ENCODE measurements at places on chromosomes 3 and 15. TPM values are rescaled to one million over a fixed set of nuclear protein-coding genes. Genes with fewer than 3 reads are reported as not detected.

Gene DUOX2
- total RNA-seq: not detected

Gene KLHL40
- total RNA-seq: not detected

Gene GLDN
- not detected for total RNA-seq

Gene ASB14
- not detected for total RNA-seq

Gene SLCO2A1
- total RNA-seq: 0.16 TPM

Gene RYR3
- 0.05 TPM for total RNA-seq

DNA sequence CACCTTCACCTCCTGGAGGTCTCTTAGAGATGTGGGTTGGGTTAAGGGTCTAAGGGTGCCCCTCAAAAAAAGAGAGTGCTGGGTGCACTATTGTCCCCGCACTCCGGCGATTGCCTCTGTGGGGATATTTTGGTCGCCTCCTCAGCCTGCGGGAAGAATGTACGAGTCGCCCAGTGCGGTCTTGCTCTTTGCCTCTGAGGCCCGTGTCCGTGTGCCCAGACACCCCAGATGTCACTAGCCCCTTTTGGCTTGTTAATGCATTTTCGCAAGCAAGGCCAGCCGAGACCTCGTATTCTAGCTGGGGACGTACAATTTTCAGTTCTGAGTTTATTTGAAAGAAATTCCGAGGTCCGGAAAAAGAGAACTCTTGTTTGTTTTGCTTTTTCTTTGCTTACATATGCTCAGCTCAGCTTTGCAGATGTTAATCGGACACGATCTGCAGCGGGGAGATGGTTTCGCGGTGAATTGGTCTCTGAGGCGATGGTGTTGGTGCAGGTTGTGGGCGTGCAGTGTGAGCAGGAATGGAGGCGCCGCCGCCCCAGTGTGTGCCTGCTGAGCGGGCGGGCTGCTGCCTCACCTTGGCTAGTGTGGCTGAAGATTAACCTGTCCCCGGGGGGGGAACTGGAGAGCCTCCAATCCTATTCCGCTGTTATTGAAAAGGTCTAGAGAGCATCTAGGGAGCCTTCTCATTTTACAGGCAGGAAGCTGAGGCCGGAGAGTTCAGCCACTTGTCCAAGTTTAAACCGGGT lies 1.4 kb downstream of the ST6GAL1 start:
- peak overlapping the region; percentile 97 for H3K4me3 ChIP-seq
- H3K27me3 ChIP-seq: no peaks in the 10 kb centered on the region

DNA sequence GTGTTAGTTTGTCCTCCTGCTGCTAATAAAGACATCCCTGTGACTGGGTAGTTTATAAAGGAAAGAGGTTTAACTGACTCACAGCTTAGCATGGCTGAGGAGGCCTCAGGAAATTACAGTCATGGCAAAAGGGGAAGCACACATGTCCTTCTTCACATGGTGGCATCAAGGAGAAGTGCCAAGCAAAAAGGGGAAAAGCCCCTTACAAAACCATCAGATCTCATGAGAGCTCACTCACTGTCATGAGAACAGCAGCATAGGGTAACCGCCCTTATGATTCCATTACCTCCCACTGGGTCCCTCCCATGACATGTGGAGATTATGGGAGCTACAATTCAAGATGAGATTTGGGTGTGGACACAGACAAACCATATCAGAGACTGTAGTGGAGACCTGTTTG lies 27.0 kb downstream of the TM2D3 start:
- H3K27ac ChIP-seq: no peak overlapping the region
- peaks cover 18% of the 10 kb centered on the region for H3K4me1 ChIP-seq
- H3K36me3 ChIP-seq: peaks cover 11% of the 10 kb centered on the region
- no peak for DNase-seq
- no peak overlapping the region for H3K4me3 ChIP-seq

- no peaks in the 10 kb centered on the region for H3K36me3 ChIP-seq
- DNase-seq: no peak
- peaks cover 34% of the 10 kb centered on the region for H3K4me1 ChIP-seq
Measured at GRCh38 chr3:14439501-14440167, 37.2 kb downstream of the SLC6A6 start.

DNA sequence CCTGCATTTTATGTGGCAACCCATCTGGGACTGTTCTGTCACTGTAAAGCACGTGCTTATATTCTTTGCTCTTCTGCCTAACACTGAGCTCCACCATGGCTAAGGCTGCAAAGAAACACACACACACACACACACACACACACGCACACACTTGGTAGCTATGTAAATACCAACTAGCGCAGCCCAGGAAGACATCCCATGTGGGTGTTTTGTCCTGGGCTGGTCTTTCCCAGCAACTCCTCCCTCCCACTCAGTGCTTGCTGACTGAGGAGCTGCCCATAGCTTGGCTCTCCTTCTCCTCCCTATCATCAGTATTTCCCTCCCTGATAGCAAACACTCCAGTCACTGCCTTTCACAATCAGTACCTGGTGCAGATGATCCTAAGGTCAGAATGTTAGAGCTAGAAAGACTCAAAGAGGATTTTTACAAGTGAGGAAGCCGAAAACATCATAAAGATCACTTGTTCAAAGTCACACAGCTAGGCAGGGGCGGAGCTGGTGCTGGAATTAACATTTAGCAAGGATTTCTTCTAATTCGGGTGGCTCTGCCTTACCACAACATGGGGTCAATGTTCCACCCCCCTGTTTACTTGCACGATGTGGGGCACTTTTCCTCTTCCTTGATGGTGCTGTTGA lies 377.1 kb upstream of the TBL1XR1 start:
- no peaks in the 10 kb centered on the region for H3K36me3 ChIP-seq
- DNase-seq: no peak
- H3K27ac ChIP-seq: no peak overlapping the region
- H3K4me1 ChIP-seq: peaks cover 5% of the 10 kb centered on the region
- H3K4me3 ChIP-seq: peak overlapping the region; percentile 19

- DNase-seq: no peak
- H3K4me1 ChIP-seq: peaks cover 4% of the 10 kb centered on the region
- H3K4me3 ChIP-seq: no peak overlapping the region
- H3K36me3 ChIP-seq: no peaks in the 10 kb centered on the region
Measured at GRCh38 chr3:178671791-178672190, 135.6 kb downstream of the KCNMB2 start.

GRCh38 chr3:188152660-188153436 lies 1.1 kb upstream of the LPP start:
- H3K4me1 ChIP-seq: peaks cover 54% of the 10 kb centered on the region
- no peak for DNase-seq
- peak overlapping the region; percentile 94 for H3K27ac ChIP-seq
- peak overlapping the region; percentile 96 for H3K4me3 ChIP-seq
- no peaks in the 10 kb centered on the region for H3K27me3 ChIP-seq

- H3K4me1 ChIP-seq: no peaks in the 10 kb centered on the region
- DNase-seq: no peak
- no peaks in the 10 kb centered on the region for H3K36me3 ChIP-seq
- H3K4me3 ChIP-seq: no peak overlapping the region
- H3K27me3 ChIP-seq: no peaks in the 10 kb centered on the region
Measured at GRCh38 chr3:65146179-65146578, 458.4 kb upstream of the ADAMTS9 start.

DNA sequence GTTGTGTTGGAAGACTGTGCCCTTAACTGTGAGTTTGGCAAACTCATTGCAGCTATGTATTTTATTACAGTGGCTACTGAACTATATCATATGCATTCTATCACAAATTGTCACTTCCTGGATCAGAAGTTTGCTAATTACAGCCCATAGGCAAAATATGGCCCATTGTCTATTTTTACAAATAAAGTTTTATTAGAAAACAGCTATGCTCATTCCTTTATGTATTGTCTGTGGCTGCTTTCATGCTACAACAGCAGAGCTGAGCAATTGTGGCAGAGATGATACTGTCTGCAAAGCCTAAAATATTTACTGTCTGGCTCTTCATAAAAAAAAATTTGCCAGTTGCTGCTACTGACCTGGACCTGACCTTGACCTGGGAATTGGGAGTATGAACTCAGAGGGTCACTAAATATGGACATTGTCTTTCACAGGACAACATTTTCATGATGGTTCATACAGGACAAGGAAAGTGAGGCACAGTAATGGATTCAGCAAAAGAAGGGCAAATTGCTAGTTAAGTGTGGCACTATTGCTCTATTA lies 316.9 kb downstream of the ZNF621 start:
- DNase-seq: no peak
- no peaks in the 10 kb centered on the region for H3K27me3 ChIP-seq
- H3K36me3 ChIP-seq: no peaks in the 10 kb centered on the region
- H3K4me1 ChIP-seq: no peaks in the 10 kb centered on the region

- H3K27ac ChIP-seq: peak overlapping the region; percentile 32
- DNase-seq: no peak
- peaks cover 4% of the 10 kb centered on the region for H3K36me3 ChIP-seq
Measured at GRCh38 chr3:53230789-53231188, 25.0 kb downstream of the TKT start.

- peak overlapping the region; percentile 94 for H3K27ac ChIP-seq
- H3K27me3 ChIP-seq: no peaks in the 10 kb centered on the region
- H3K4me1 ChIP-seq: peaks cover 32% of the 10 kb centered on the region
- no peak for DNase-seq
- H3K36me3 ChIP-seq: peaks cover 3% of the 10 kb centered on the region
Measured at GRCh38 chr15:56886363-56886931, 32.0 kb upstream of the TCF12 start.

- H3K4me3 ChIP-seq: no peak overlapping the region
- H3K36me3 ChIP-seq: no peaks in the 10 kb centered on the region
- no peak overlapping the region for H3K27ac ChIP-seq
- H3K27me3 ChIP-seq: no peaks in the 10 kb centered on the region
- DNase-seq: no peak
Measured at GRCh38 chr3:23019596-23020300, 183.4 kb upstream of the UBE2E2 start.

DNA sequence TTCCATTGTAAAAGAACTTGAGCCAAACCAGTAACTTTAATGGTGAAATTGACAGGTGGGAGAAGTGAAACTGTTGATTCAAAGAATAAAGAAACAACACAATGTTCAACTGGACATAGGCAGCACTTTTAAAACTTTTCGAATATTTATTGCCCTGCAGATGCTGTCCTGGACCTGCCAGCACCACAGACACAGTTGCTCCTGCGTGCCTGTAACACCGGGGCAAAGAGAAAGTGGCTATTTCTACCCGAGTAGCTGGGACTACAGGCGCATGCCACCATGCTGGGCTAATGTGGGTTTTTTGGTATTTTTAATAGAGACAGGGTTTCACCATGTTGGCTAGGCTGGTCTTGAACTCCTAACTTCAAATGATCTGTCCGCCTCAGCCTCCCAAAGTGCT lies 7.4 kb downstream of the IL5RA start:
- no peaks in the 10 kb centered on the region for H3K36me3 ChIP-seq
- H3K4me3 ChIP-seq: no peak overlapping the region
- H3K27ac ChIP-seq: no peak overlapping the region
- H3K4me1 ChIP-seq: no peaks in the 10 kb centered on the region
- no peaks in the 10 kb centered on the region for H3K27me3 ChIP-seq

DNA sequence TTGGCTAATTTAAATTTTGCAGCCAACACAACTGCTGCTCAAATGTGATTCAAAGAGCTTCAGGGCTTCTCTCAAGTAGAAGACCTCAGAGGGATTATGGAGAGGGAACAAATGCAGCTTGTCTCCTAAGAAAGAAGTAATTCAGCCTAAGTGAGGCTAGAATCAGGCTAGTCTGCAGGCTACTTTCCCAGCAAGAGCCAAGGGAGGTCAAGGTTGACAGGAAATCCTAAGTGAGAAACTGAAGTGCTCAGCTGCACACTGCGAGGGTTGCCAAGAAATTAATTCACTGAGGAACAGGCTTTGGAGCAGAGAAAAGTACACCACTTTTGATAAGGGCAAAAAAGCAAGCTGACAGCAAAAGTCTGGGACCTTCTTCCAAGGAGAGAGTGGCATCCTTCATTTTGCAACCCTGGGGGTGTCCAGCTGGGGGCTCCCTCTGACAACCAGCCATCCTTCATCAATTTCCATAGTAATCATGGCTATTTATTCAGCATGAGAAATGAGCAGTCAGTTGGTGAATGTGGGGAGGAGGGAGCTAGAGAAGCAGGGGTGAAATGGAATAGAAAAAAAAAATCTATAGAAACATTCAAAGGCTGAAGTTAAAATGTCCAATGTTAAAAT lies 646.4 kb upstream of the ADAMTS9 start:
- DNase-seq: no peak
- no peak overlapping the region for H3K4me3 ChIP-seq
- H3K36me3 ChIP-seq: no peaks in the 10 kb centered on the region
- no peaks in the 10 kb centered on the region for H3K27me3 ChIP-seq
- H3K27ac ChIP-seq: no peak overlapping the region
- no peaks in the 10 kb centered on the region for H3K4me1 ChIP-seq

- no peaks in the 10 kb centered on the region for H3K27me3 ChIP-seq
- H3K36me3 ChIP-seq: peaks cover 2% of the 10 kb centered on the region
- H3K27ac ChIP-seq: no peak overlapping the region
- H3K4me3 ChIP-seq: no peak overlapping the region
- no peak for DNase-seq
Measured at GRCh38 chr3:41129731-41130130, 69.6 kb upstream of the CTNNB1 start.

DNA sequence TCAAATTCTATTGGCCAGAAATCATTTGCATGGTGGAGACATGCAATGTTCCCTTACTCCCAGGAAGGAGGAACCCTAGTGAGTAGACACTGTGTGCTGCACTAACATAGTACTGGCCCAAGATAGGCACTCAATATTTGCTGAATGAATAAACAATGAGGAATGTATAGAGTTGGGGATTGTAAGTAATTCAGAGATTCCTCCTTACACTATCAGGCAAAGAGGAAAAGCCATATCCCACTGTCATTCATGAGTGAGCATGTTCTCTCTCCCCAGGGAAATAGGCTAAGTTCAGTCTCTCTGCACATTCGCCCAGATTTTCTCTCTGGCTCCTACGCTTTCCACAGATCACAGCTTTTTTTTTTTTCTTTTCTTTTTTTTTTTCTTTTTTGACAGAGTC lies 154.9 kb upstream of the WNT5A start:
- no peaks in the 10 kb centered on the region for H3K27me3 ChIP-seq
- DNase-seq: no peak
- H3K4me3 ChIP-seq: no peak overlapping the region
- no peak overlapping the region for H3K27ac ChIP-seq
- H3K36me3 ChIP-seq: no peaks in the 10 kb centered on the region

GRCh38 chr3:30314757-30315325 lies 291.6 kb upstream of the TGFBR2 start:
- H3K36me3 ChIP-seq: no peaks in the 10 kb centered on the region
- H3K4me1 ChIP-seq: peaks cover 4% of the 10 kb centered on the region
- DNase-seq: no peak
- H3K27me3 ChIP-seq: peaks cover 11% of the 10 kb centered on the region
